CD4-positive, alpha-beta T cell (primary cell): ENCODE measurements at places on chromosomes 12 and 14.

- no peak for DNase-seq
Measured at GRCh38 chr12:66979251-66979650, 289.9 kb upstream of the CAND1 start.

GRCh38 chr14:105049753-105050550 lies 15.3 kb downstream of the GPR132 start:
- no peak for DNase-seq

GRCh38 chr14:67187826-67188225 lies 1.4 kb upstream of the GARIN2 start:
- no peak for DNase-seq

DNA sequence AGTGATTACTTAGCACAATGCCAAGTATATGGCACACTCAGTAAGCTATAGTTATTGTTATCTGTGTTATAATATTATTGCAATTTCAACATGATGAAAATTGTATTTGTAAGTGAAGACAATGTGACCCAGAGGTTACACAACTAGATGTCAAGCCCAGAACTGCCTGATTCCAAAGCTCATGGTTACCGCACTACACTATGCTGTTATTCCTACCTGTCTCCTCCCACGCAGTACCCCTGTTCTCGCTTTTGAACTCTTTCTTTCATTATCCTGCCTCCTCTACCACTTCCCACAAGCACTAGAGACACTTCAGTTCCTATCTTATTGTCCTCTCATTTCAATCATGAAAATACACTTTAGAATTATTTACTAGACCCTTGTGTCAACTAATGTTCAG lies 93.2 kb downstream of the PLCZ1 start:
- DNase-seq: no peak

GRCh38 chr14:103725001-103725682 lies 9.5 kb downstream of the ZFYVE21 start:
- no peak for DNase-seq

DNA sequence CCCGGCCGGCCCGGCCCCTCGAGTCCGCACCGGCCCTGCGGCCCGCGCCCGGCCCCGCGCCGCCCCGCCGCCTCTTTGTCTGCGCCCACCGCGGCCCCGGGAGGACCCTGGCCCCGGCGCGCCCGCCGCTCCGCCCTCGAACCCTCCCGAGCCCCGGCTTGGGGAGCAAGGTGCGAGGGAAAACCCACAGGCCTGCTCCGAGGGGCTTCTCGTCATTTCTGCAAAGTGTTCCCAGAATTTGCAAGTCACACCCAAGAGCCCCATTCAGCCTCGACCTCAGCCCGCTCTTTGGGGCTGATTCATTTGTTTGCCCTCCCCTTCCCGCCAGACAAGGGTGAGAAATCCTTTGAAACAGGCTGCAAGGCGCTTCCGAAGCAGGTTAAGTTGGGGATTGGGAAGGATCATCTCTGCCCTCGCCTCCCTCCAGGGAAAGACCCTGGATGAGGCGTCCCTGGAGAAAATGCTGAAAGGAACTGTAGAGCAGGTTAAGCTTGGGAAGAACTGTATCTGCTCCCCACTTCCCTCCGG lies 325 bp upstream of the CLIP1 start:
- peak; percentile 17 for DNase-seq

- DNase-seq: no peak
Measured at GRCh38 chr14:87935886-87936285, 57.1 kb downstream of the GALC start.

GRCh38 chr14:60025571-60025970 lies 66.2 kb upstream of the PCNX4 start:
- no peak for DNase-seq

- no peak for DNase-seq
Measured at GRCh38 chr14:55180434-55180833, 11.0 kb downstream of the DLGAP5 start.

- no peak for DNase-seq
Measured at GRCh38 chr14:89179891-89180404, 237.1 kb downstream of the FOXN3 start.

GRCh38 chr12:132478433-132478803 lies 11.5 kb upstream of the FBRSL1 start:
- DNase-seq: no peak

- DNase-seq: no peak
Measured at GRCh38 chr14:91123201-91123600, 9.3 kb downstream of the DGLUCY start.

- no peak for DNase-seq
Measured at GRCh38 chr12:72346363-72346944, 74.3 kb downstream of the TRHDE start.

- no peak for DNase-seq
Measured at GRCh38 chr12:101051901-101052550, 158.0 kb downstream of the SLC5A8 start.

GRCh38 chr14:78950649-78951048 lies 780.5 kb downstream of the NRXN3 start:
- no peak for DNase-seq

DNA sequence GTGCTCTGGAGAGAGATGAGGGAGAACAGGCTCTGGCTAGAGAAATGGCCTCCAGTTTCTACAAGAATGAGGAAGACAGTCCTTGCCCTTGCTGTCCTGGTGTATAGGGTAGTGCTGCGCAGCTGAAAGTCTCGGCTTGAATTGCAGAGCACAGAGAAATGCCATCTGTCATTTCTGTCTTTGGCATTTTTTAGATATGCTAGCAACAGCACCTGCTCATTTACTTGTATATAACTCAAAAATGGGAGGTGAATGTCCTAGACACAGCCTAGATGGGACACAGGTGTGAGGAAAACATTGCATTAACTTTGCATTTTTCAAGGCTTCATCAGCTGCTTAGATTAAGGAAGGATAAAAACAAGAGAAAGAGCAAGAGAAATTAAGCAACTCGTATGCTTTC lies 35.8 kb downstream of the GPR19 start:
- DNase-seq: no peak

GRCh38 chr12:85626001-85626783 lies 210.0 kb downstream of the RASSF9 start:
- DNase-seq: no peak

GRCh38 chr12:1855241-1855640 lies 34.9 kb downstream of the LRTM2 start:
- DNase-seq: no peak

DNA sequence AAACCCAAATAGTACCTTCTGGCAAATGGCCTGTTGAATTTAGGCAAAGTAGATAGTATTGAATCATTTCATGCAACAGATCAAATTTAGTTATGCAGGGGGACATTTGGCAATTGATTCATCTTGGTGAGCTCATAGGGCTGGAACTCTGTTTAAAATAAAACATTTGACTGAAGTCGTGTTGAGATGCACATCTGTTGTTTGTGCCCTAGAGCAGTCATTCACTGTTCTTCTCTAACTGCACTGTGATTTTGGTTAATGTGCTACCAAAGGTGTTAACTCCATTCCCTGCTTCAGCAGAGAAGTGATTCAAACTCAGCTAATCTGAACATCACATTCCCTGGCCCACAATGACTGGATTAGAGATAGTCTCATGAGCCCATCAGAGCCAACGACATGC lies 44.0 kb upstream of the CSRP2 start:
- DNase-seq: no peak

DNA sequence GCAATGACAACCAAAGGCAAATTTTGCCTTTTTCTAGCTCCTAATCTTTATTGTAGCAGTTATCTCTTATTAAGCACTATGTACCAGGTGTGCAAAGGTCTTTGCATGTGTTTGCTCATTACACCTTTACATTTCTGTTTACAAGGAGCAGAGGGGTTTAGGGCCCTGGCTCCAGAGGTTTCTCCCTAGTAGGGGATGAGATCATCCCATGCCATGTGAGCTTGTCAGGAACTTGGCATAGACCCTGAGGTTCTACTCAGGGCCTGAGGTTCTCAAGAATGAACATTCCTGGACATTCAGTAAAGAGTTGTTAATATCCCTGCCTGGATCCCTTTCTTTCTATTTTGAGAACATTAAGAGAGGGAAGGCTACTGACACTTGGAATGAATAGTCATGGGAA lies 292.0 kb downstream of the RPAP3 start:
- DNase-seq: no peak

GRCh38 chr14:33564774-33565630 lies 385.9 kb downstream of the EGLN3 start:
- DNase-seq: no peak

DNA sequence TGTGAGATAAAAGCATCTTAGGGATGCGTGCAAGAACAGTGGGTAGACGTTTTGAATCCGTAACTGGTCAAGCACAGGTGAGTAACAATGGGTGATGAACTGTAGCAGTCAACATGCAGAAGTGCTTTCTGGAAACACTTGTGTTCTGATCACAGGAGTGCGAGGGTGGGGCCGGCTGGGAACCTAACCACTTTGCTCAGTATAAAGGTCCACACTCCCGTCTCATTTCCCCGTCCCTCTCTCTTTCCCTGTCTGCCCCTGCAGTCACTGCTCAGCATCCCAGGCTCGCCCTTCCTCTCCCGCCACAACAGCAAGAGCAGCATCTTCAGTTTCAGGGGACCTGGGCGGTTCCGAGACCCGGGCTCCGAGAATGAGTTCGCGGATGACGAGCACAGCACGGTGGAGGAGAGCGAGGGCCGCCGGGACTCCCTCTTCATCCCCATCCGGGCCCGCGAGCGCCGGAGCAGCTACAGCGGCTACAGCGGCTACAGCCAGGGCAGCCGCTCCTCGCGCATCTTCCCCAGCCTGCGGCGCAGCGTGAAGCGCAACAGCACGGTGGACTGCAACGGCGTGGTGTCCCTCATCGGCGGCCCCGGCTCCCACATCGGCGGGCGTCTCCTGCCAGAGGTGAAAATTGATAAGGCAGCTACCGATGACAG lies 127.1 kb downstream of the FIGNL2 start:
- DNase-seq: peak; percentile 20

DNA sequence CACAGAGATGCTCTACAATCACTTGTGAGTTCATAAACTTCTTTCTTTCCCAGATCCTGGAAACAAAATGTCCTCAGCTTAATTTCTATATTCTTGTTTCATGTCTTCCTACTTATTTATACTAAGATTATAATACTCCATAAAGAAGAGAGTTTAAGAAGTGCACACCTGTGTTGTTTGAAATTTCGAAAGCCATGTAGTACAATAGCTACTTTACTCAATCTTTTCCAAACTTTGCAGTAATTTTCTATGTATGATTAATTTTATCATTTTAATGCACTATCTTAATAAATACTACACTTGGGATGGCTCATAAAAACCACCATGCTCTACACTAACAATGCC lies 300 bp upstream of the TTC5 start:
- DNase-seq: no peak

- no peak for DNase-seq
Measured at GRCh38 chr14:38210587-38211216, 3.0 kb downstream of the SSTR1 start.

GRCh38 chr12:113981876-113982275 lies 15.8 kb upstream of the RBM19 start:
- no peak for DNase-seq

- DNase-seq: no peak
Measured at GRCh38 chr12:99142651-99143050, 497.6 kb downstream of the APAF1 start.

GRCh38 chr12:45509187-45509586 lies 220.3 kb upstream of the ARID2 start:
- DNase-seq: no peak

- DNase-seq: no peak
Measured at GRCh38 chr12:105142259-105142658, 34.7 kb downstream of the WASHC4 start.

DNA sequence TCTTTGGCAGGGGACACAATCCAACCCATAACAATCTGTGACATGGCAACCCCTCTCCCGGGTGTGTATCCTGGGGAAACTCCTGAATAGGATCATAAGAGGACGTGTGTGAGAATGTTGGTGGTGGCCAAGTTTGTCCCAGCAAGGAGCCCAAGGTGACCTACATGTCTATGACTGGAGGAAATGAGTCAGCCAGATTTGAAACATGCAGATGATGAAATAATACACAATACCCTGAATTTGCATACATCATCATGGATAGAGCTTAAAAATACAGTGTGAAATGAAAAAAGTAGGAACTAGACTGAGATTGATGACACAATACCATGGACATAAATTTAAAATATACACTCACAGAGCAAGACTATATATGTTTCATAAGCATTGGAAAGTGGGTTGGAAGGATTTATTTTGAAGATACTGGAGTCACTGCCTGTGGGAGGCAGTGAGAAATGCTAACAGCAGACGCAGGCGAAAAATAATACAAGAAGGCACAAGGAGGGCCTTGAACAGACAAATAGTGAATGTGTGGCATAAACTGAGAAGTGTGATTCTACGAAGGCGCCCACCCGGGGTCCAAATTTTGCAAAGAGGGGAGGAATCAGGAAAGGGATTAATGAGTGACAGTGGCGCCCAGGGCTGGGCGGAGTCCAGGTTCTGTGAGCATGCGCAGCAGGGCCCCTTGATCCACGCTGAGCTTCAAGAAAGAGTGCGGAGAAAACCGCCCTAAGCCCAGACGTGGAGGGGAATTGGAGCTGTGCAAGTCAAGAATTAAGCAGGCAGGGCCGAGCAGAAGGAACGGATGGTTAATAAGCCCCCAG lies 7.0 kb upstream of the MAP1LC3B2 start:
- DNase-seq: no peak

- DNase-seq: no peak
Measured at GRCh38 chr14:55448141-55448614, 7.8 kb upstream of the TBPL2 start.

- DNase-seq: no peak
Measured at GRCh38 chr12:105227879-105228278, 8.1 kb downstream of the APPL2 start.

- no peak for DNase-seq
Measured at GRCh38 chr12:113062502-113063395, 6.2 kb downstream of the DTX1 start.

- no peak for DNase-seq
Measured at GRCh38 chr12:100044266-100044665, 59.5 kb upstream of the ANKS1B start.

- no peak for DNase-seq
Measured at GRCh38 chr12:76374386-76375020, 26.3 kb upstream of the BBS10 start.

- DNase-seq: no peak
Measured at GRCh38 chr14:51336734-51337133, 96.7 kb downstream of the TMX1 start.

DNA sequence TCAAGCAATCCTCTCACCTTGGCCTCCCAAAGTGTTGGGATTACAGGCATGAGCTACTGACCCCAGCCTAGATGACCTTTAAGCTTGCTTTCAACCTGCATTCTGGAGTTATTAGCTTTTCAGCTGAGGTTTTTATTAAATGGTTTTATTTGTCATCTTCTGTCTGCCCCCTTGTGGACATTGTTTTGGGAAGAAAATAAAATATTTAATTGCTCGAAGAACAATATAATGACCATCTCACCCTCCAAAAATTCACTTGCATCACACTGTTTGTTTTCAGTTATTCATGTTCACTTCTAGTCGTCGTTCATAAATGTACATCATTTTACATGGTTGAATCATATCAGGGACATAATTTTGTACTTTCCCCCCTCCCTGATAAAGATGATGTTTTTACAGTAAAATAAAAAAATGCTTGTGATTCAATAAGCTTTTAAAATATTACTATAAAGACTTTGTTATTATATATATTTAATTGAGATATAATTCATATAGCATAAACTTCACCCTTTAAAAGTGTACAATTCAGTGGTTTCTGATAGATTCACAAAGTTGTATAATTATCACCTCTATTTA lies 10.1 kb upstream of the SPATS2 start:
- DNase-seq: no peak
